Epithelial cell of esophagus (primary cell): ENCODE measurements at places on chromosomes 7 and 10.

DNA sequence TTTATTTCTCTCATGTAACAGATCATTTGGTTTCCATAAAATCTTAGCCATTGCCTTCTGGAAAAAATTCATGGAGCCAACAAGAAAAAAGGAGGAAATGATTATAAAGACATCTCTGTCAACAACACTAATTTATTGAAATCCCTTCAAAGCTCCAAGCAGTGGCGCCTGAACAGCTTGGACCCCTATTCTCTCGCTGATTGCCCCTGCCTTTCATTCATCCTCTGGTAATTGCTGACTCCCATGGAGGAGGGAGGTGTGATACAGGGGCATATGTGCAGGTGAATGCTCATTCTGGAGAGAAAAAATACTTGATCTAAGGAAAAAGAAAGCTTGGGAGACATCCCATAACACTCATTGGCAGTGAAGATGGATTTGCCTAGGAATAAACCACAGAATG, 345.5 kb downstream of the FGFR2 start:
- DNase-seq: no peak

DNA sequence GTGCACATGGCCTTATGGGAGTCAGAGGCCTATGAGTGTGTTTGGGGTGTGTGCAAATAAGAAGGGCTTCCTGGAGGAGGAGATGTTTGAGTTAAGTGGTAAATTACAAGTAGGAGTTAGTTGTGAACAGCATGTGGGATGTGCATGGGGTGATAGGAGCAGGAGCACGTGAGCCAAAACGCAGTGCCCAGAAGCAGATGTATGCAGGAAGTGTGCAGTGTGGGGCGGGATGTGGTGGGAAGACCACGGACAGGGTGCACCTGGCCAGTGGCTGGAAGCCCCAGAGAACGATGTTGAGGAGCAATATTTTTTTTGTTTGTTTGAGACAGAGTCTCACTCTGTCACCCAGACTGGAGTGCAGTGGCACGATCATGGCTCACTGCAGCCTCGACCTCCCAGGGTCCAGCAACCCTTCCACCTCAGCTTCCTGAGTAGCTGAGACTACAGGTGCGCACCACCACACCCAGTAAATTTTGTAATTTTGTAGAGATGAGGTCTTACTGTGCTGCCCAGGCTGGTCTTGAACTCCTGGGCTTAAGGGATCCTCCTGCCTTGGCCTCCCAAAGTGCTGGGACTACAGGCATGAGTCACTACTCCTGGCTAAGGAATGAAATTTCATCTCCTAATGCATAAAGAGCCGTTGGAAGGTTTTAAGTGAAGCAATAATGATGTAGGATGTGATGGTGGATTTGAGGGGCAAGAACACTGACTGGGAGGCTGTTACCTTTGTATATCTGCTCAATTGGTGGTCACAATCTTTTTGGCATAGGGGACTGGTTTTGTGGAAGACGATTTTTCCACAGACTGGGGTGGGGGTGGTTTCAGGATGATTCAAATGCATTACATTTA, 78.4 kb downstream of the LYZL2 start:
- DNase-seq: no peak

- no peak for DNase-seq
These were observed 10.0 kb upstream of the CNOT4 start for GRCh38 chr7:135519871-135520270.

DNA sequence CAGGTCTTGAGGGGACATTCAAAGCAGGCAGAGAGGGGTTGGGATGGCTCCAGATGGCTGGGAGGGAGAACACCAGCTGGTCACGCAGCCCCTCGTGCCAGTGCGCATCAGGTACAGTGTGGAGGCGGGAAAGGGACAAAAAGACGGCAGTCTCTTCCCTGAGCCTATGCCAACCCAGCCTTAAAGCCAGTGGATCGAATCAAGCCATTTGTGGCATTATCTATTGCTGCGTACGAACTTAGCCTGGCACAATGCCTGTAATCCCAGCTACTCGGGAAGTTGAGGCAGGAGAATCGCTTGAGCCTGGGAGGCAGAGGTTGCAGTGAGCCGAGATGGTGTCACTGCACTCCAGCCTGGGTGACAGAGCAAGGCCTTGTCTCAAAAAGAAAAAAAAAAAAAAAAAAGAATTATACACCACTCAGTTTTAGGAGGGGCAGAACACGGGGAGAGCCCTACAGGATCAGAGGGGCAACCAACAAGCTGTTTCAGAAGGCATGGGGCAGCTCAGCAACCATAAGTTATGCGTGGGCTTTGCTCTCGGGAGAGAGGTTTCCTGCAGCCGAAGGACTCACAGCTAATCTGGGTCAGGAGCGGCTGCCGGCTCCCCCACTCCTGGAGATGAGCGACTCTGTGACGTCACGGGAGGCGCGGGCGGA, 356 bp upstream of the NDUFB2 start:
- peak; percentile 93 for DNase-seq

GRCh38 chr10:1103551-1103950, 47.4 kb downstream of the WDR37 start:
- no peak for DNase-seq

GRCh38 chr10:59752278-59752940, 846 bp downstream of the MRLN start:
- no peak for DNase-seq

GRCh38 chr7:23467806-23468525, 2.3 kb downstream of the IGF2BP3 start:
- DNase-seq: peak; percentile 65

GRCh38 chr7:100476903-100477870, 1.8 kb downstream of the TSC22D4 start:
- peak; percentile 28 for DNase-seq

DNA sequence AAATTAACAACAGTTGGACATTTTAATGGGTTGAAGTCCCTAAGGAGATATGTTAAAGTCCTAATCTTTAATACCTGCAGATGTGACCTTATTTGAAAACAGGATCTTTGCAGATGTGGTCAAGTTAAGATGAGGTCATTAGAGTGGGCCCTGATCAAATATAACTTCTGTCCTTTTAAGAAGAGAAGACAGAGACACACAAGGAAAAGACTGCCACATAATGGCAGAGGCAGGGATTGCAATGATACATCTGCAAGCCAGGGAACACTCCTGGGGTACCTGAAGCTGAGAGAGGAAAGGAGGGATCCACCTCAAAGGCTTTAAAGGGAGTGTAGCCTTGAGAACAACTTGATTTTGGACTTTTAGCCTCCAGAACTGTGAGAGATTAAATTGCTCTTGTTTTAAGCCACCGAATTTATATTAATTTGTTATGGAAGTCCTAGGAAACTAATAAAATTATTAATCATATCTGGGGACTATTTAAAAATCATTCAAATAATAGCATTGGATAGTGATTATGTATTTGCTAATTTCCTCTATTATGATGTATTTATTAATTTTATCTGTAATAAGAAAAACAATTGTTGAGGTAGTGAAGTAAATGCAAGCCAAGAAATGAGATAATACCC, 700.0 kb upstream of the PCDH15 start:
- DNase-seq: peak; percentile 55

DNA sequence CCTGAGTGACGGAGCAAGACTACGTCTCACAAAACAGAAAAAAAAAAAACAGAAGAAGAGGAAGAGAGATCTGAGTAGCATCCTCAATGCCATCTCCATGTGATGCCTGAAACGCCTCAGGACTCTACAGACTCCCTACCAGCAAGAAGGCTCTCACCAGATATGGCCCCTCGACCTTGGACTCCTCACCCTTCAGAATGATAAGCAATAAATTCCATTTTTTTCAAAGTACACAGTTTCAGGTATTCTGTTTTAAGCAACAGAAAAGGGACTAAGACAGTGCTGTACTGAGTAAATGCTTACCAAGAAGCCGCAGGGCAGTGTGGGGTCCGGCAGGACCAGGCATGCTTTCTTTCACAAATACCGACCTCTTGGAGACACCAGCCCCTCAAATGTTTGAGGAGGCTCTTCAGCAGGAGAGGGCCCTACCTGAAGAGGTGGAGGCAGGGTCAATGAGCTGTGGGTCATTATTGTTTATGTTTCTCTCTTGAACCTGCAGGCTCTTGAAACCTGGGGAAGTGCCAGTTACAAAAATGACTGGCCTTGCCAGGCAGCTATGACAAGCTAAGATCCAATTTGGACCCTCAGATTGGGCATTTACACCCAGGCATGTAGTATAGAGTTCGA, 204.1 kb upstream of the LYZL1 start:
- no peak for DNase-seq

DNA sequence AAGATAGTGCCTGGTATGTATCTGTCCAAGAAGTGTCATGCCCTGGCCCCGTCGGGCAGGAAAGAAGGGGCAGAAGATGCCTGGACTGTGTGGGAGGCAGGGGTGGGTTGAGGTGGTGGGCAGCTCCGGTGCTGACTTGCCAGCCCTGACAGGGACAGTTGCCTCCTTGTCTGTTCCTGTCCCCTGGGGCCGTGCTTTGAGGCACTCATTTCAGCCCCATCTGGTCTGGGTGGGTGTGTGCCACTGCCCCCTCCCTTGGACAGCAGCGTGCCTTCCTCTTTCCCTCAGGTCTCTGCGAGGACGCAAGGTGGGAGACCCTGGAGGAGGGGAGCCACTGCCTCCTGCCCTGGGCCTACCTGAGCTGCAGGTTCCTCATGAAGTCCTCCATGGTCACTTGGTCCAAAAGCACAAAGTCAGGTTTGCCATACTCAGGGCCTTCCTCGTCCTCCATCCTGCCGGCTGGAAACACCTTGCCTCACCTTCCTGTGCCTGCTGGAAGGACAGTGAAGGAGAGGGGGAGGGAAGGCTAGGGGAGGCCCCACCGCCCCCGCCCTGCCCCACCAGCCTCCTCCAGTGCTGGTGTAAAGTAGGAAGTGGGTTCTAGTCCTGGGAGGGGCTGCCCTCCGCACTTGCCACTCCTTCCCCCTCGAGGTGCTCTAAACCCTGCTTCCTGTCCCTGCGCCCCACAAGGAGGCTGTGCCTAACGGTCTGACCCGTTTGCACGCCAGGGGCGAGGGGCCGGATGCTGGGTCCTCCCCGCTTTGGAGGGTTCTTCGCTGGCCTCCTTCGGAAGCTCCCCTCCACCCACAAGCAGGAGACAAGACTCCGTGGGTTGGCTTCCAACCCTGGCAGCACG, at the start of gene MYO1G:
TSS of gene MYO1G (minus strand) at position 505 of the 856 bp plus-strand sequence. CDS start at position 451, 54 bp downstream.
- DNase-seq: no peak

DNA sequence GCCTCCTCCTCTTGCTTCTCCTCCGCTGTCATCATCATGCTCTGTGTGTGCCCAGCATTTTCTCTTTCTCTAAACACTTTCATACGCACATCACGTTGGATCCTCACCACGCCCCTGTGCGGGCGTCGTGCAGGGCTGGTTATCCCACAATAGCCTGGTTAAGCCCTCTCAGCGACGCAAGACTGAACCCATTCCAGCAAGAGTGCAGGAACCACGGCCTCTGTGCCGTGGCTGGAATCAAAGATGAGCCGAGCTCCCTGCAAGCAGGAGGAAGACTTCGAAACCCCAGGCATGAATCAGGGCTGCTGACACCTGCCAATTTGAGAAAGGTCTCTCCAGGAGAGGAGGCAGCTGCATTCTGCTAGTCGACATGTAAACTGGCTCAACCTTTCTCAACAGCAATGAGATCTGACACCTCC, 74.8 kb upstream of the FOXK1 start:
- DNase-seq: no peak

- DNase-seq: no peak
These were observed 130.6 kb downstream of the WDR11 start for GRCh38 chr10:120981601-120982391.

DNA sequence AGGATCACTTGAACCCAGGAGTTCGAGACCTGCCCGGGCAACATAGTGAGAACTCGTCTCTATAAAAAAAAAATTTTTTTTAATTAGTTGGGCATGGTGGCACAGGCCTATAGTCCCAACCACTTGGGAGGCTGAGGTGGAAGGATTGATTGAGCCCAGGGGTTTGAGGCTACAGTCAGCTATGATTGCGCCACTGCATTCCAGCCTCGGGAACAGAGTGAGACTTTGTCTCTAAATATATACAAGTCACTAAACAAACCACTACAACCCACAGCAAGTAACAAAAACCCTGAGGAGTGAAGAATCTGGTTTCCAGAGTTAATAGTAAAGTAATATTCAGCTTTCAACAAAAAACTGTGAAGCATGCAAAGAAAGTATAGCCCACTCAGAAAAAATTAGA, 32.7 kb upstream of the HHEX start:
- DNase-seq: no peak

GRCh38 chr10:121070275-121071070, 219.3 kb downstream of the WDR11 start:
- DNase-seq: peak; percentile 66

DNA sequence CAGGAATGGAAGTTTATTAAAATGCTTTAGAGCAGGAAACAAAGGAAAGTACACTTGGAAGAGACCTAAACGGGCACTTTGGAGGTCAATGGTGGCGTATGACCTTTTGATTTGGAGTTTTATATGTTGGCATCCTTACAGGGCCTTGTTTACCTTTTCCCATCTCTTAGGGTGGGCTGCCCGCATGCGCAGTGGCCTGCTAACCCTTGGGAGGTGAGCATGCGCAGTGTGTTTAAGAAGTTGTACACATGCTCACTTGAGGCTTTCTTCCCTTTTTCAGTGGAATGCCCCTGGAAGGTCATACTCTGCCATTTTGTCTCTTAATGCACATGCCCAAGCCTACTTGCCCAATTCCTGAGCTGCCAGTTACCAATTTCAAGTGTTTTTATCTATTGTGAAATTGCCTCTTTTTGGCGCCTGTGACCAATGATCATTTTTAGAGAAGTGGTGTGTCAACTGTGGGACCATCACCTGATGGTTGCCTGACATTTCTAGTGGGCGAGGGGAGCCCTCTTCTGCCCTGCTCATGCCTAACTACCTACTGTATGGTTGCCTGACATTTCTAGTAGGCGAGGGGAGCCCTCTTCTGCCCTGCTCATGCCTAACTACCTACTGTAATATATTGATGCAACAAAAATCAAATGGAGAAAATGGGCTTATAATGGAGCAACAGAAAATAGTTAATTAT, 138.0 kb downstream of the PPP1R9A start:
- peak; percentile 28 for DNase-seq

DNA sequence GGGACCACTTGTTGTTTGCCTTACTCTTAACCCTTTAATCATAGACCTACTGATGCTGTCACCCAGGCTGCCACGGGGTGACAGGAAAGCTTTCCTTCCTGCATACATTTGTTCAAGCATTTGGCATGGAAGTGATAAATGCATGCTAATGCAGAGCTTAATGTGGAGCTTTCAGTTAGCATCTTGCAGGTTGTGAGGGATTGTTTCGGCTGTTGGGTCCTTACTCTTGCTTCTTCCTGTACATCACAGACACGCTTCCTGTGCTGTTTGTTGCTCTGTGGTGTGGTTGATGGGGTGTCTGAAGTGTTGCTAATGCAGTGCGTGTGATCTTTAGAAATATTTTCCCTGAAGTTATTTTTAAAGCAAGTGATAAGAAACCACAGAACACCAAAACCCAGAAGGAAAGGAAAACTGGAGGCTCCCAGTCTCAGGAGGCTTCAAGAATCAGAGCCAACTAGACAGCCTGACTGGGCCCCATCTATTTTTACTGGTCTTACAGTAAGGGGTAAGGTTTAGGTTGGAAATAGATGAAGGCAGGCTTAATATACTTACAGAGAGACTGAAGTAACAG, 143.1 kb downstream of the CHN2 start:
- DNase-seq: no peak

- DNase-seq: peak; percentile 61
These were observed 47.4 kb upstream of the PRKAR1B start for GRCh38 chr7:774161-775109.

GRCh38 chr10:649445-649797, 40.0 kb downstream of the DIP2C start:
- DNase-seq: no peak
